ENCODE measurements at places on chromosomes 6 and 20.

DNA sequence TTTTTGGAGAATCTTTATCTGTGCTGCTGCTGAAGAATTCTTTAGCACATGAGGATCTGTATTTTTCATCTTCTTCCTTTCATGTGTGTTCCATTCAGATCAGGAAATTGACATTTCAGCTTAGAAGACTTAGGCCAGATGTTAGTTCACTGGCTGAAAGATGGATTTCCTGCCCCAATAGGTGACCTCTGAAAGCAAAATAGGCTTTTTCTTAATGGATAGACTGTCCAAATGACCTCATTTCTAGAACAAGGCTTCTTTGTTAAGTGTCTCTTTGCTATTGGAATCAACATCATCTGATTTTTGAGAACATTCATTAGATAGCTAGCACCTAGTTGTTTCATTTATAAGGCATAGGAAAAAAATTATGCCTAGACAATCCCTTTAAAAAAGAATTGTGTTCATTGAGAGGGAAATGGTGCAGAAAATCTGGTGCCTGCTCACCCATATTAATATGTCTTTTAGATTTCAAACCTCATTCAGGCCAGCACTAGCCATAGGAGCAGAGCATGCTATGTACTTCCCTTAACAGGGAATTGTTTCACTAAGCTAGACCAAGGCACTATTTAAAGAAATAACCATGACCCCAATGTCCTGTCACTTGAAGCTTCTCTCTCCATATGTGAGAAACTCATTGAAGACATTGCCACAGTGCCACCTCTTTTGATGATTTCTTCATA lies 13.6 kb upstream of the SASH1 start:
- no peak for DNase-seq

DNA sequence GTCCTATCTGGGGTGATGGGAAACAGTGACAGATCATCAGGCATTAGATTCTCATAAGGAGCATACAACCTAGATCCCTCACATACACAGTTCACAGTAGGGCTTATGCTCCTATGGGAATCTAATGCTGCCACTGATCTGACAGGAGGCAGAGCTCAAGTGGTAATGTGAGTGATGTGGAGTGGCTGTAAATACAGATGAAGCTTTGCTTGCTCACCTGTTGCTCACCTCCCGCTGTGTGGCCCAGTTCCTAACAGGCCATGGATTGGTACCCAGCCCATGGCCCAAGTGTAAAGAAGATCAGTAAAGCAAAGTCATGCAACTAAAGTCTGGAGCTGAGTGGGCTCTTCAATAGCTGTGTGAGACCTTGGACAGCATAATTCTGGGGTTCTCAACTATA lies 65.9 kb downstream of the PKIB start:
- no peak for DNase-seq

GRCh38 chr6:93104195-93104817 lies 315.1 kb downstream of the EPHA7 start:
- no peak for DNase-seq

- no peak for DNase-seq
Observed at GRCh38 chr6:83905648-83906047, 46.2 kb downstream of the CYB5R4 start.

DNA sequence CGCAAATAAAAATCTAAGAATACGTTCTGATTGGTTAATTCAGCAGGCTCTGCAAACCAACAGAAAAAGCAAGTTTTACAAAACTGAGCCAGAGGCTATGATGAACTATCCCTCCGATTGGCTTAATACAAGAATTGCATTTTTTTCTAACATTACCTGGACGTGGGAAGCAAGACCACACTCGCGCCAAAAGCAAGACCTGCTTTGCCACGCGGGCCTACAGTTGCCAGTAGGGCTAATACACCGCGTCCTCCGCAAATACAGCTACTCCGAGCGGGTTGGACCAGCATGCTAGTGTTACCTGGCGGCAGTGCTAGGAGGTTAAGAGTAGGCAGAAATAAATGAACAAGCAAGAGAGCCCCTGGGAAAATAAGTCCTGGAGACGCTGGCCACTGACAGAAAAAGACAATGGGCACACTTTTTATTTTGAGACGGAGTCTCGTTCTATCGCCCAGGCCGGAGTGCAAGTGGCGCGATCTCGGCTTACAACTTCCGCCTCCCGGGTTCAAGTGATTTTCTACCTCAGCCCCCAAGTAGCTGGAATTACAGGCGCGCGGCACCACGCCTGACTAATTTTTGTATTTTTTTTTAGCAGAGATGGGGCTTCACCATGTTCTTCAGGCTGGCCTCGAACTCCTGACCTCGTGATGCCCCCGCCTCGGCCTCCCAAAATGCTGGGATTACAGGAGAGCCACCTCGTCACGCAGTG lies 131.9 kb upstream of the BTN3A2 start:
- DNase-seq = no peak

GRCh38 chr6:4472969-4473642 lies 303.1 kb upstream of the CDYL start:
- DNase-seq = no peak

DNA sequence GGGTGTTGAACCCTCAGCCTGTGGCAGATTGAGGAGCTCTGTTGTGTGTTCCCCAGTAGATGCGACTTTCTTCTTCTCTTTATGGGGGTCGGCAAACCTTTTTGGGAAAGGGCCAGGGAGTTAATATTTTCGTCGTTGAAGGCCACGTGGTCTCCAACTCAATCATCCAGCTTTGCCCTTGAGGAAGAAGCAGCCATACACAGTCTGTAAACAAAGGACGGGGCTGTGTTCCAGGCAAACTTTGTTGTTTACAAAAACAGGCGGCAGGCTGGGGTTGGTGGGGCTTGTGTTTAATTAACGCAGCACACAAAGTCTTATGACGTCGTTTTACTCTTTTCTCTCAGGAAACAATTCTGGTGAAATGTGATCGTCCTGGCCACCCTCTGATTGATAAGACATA lies 20.2 kb downstream of the KIF25 start:
- DNase-seq = no peak

- no peak for DNase-seq
Observed at GRCh38 chr20:31497838-31498540, 16.3 kb upstream of the HM13 start.

DNA sequence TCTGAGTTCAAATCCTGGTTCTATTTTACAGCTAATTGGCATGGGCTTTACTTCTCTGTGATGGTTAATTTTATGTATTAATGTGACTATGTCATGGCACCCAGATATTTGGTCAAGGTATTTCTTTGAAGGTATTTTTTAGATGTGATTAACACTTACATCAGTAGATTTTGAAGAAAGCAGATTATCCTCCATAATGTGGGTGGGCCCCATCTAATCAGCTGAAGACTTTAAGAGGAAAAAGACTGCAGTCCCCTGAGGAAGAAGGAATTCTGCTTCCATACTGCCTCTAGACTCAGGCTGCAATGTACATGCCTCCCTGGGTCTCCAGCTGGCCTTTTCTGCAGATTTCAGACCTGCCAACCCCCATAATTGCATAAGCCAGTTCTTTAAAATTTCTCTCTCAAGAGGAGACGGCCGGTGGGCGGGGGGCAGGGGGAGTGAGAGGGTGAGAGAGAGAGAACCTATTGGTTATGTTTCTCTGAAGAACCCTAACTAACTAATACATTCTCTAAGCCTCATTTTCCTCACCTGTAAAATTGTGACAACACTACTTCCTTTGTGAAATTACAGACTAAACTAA lies 338.2 kb upstream of the PRDM1 start:
- DNase-seq = no peak

DNA sequence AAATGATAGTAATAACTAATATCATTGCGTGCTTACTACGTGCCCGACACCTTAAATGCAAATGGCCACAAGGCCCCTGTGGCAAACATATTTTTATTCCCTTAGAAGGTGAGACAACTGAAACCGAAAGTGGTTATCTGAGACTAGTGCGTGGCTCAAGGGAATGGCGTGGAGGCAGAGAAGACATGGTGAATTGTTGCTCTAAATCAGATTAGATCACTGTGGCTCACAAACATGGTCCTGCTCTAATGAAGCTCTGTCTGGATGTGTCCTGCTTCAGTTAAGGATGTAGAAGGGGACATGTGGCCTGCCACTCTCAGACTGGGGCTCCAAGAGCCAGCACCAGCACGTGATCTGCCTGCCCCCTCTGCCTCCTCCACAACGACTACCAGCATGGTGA lies 124.2 kb upstream of the GMDS start:
- DNase-seq = no peak

DNA sequence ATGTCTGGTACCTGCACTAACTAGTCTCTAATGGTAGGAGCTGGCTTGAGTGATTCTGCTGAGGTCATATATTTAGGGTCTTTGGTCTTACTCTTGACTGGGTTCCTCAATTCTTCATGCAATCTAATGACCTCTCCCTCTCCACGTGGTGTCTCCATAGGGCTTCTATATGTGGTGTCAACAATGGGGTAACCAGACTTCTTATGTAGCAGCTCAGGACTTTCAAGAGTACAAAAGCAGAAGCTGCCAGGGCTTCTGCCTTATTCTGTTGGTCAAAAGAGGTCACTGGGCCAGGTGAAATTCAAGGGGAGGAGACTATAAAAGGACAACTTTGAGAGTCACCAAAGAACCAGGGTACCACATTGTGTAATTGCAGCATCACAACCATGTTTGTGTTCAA lies 54.3 kb downstream of the NUS1 start:
- DNase-seq = no peak

DNA sequence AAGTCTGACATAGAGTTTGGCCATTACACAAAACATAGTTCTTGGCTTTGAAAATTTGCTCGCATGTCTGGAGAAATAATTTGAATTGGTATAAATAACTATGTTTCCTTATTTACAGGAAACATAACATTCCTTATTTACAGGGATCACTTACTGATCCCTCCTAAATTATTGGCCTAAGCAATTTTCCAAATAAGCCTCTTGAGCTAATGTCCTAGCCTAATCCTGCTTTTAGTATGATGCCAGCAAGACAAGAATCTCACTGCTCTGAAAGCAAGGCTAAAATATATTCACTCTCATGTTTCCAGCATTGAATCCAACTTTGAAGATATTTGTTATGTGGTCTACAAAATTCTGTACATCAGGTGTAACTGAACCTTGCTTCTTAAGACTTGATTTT lies 4.1 kb upstream of the TBC1D32 start:
- no peak for DNase-seq

- DNase-seq = no peak
Observed at GRCh38 chr6:73610444-73611275, 43.1 kb downstream of the SLC17A5 start.

GRCh38 chr6:162829013-162829742 lies 101.4 kb downstream of the PACRG start:
- DNase-seq = no peak

DNA sequence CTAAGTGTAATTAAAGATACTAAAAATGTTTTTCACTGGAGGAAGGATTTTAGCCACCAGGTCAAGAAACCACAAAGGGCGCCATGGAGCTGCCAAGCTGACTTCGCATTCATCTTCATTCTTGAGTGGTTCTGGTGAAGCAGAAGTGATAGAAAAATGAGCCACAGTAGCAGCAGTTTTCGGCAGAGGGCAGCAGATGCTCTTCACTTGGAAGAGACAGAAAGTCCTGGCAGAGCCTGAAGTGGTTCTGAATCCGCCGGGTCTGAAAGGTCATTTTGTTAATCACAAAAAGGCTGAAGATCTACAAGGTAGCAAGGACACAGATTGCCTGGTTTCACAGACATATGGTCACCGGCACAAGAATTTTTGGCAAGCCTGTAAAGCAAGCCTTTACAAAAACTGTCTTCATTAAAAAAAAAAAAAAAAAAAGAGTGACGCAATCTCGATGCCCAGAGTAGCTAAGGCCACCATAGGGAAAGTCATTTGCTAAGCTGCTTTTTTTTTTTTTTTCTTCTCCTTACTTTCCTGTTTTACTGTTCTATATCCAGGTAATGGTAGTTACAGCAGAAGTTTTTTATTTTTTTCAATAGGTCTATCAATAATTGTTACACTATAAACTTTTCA lies 345.1 kb upstream of the AGPAT4 start:
- no peak for DNase-seq

DNA sequence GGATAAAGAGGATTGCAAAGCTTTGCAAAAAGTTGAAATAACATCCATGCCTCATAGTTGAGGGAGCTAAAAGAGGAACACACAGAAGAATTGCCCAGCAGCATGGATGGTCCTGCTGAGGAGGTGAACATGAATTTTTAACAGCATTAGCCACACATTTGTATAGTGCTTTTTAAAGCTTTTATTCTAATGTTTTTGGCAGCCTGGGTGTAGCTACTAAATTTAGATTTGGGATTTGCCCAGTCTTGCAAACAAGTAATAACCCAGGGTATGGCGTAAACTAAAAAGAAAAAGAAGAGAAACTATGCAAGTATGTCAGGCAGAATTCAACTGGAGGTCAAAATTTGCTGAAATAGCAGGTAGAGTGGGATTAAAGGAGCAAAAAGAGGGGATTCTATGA lies 75.1 kb upstream of the PTPRK start:
- DNase-seq = no peak

- DNase-seq = no peak
Observed at GRCh38 chr20:54272901-54273488, 65.1 kb downstream of the PFDN4 start.

GRCh38 chr20:10014431-10014830 lies 20.4 kb upstream of the ANKEF1 start:
- DNase-seq = no peak

DNA sequence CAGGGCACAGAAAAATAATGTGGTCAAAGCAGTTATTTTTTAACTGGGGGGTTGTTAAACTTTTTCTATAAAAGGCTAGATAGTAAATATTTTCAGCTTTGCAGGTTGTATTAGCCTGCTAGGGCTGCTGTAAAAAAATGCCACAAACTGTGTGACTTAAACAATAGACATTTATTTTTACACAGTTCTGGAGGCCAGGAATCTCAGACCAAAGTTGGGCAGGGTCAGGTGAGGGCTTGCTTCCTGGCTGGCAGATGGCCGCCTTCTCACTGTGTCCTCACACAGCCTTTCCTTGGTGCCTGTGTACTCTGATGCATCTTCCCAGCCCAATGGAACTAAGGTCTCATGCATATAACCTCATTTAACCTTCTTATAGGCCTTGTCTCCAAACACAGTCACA lies 294.7 kb downstream of the PTPRT start:
- DNase-seq = no peak

GRCh38 chr6:153129873-153130514 lies 1.1 kb downstream of the RGS17 start:
- DNase-seq = no peak

DNA sequence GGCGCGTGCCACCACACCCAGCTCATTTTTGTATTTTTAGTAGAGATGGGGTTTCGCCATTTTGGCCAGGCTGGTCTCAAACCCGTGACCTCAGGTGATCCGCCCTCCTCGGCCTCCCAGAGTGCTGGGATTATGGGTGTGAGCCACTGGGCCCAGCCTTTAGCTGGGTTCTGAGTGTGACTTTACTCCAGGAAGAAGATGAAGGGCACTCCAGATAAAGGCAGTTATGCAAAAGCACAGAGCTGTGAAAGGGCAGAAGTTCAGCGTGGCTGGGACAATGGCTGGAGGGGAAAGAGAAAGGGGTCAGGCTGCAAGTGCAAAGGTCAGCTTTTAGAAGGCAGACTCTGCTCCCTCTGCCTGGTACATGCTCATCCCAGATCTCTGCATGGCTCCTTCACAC lies 39.7 kb downstream of the MAP3K5 start:
- no peak for DNase-seq

- DNase-seq = no peak
Observed at GRCh38 chr6:118335325-118335816, 212.7 kb upstream of the PLN start.

GRCh38 chr6:139161169-139161568 lies 26.3 kb downstream of the HECA start:
- no peak for DNase-seq
